ENCODE measurements at places on chromosomes 1 and 21.

DNA sequence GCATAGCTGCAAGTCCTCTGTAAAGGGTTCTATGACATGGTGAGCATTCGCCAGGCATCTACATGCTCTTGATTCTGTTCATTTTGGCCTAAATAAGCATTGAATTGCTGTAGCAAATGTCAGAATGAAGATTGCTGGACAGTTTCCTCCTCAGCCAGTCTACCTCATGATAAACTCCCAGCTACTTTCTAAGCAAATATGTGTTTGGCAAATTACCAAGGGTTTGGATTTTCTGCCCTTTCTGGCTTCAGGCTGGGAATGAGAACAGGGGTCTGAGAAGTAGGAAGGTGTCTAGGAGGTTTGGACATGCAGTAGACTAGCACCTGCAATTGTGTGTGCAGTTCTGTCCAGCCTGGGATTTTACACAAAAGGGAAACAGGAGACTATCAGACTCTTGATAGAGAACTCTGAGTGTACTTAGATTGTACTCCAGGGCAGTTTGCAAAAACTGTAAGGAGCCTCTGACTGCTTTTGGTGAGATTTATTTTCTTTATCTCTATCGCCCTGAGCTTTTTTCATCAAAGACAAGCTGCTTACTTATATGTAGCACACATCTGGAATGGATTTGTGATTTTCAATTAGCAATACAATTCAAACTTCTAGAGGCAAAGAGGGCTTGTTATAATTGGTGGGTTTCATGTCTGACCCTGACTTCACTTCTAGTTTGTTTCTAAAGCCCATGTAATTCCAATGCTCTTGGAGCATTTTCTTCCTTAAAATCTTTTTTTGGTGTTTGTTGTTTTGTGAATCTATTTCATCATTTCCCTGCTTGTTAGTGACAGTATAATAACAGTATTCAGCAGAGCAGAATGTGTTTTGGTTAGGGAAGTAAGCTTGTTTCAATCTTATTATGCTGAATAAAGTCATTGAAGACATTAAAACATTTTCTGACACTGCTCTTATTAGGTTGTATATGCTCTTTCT lies 150.8 kb downstream of the VPS13D start:
- DNase-seq = no peak

GRCh38 chr21:46126309-46127238 lies 28.7 kb downstream of the COL6A2 start:
- no peak for DNase-seq

- DNase-seq = no peak
These were observed 148.2 kb downstream of the PRDM16 start for GRCh38 chr1:3217181-3217641.

- no peak for DNase-seq
These were observed 141.5 kb downstream of the DNAH14 start for GRCh38 chr1:225070972-225071371.

GRCh38 chr1:53575141-53575954 lies 116.1 kb downstream of the DMRTB1 start:
- DNase-seq = no peak

DNA sequence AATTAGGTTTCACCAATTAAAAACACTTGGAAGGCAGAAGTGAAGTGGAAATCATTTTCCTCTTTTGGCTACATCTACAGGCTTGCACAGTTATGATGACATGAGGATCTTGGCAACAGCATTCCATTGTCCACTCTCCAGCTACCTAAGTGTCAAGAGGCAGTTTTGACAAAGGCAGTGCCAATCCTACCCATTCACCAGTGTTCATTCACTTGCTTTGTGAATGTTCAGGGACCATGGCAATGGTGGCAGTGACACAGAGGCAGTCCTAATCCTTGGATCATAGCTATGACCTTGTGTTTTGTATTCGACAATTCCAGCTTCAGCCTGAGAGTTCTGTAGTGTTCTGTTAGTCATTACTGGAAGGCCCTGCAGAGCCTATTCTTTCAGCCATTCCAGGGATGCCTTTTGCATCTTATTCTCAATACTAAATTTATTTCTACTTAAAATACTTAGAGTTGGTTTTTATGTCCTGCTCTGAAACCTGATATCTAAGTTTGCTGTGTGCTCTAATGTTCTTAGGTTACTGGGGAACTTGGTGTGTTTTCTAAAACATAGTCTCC lies 36.7 kb downstream of the CRB1 start:
- DNase-seq = no peak

- no peak for DNase-seq
These were observed 18.6 kb upstream of the TMPRSS2 start for GRCh38 chr21:41526478-41527087.

DNA sequence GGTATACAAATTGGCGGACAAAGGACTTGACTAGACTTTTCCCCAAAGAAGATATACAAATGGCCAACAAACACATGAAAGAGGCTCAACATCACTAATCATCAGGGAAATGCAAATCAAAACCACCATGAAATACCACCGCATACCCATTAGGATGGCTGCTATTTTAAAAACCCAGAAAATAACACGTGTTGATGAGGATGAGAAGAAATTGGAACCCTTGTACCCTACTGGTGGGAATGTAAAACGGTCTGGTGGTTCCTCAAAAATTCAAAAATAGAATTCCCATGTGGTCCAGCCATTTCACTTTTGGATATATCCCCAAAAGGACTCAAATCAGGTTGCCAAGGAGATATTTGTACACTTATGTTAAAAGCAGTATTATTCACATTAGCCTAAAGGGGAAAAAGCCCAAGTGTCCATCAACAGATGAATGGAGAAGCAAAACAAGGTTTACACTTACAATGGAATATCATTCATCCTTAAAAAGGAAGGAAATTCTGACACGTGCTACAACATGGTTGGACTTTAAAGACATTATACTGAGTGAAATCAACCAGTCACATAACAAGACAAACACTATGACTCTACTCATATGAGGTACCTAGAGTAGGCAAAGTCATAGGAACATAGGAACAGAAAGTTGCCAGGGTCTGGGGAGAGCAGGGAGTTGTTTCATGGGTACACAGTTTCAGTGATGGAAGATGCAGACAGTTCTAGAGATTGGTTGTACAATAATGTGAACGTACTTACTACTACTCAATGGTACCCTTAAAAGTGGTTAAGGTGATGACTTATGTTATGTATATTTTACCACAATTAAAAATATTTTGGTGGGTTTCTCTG lies 17.0 kb downstream of the CD34 start:
- DNase-seq = no peak

GRCh38 chr1:29202053-29202452 lies 20.4 kb upstream of the SRSF4 start:
- DNase-seq = no peak

- no peak for DNase-seq
These were observed 9.8 kb downstream of the BARHL2 start for GRCh38 chr1:90707363-90707710.

- DNase-seq = no peak
These were observed 28.3 kb upstream of the GORAB start for GRCh38 chr1:170503665-170504064.

DNA sequence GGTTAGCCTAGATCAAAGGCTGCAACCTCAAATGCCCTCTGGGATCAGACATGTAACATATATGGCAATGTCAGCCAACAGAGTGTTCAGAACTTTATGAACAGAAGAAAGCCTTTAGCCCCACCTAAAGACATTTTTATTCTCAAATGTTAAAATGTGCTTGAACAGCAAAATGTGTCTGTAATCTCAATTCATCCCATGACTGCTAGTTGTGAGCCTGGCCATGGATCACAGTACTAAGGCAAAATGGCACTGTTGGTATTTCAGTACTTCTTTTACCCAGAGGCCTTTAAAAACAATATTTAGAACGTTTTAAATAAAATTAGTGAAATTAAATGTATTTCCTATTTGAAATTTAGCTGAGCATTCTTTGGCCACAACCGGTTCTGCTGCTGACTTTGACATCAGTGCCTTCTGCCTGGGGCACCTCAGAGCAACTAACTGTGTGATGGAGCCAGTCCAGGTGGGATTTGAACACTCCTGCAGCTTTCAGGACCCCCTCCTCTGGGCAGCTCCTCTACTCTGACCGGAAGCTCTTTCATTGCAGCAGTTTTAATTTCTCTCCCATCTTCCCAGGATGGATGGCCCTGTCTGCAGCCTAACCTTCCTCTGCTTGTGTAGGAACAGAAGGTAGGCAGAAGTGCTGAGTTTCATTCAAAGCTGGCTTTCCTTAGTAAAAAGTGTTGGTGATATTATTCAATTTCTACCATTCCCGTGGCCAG lies 68.3 kb upstream of the NFIA start:
- DNase-seq = no peak

- DNase-seq = peak; percentile 40
These were observed 63.9 kb downstream of the CD247 start for GRCh38 chr1:167454304-167454893.

- no peak for DNase-seq
These were observed 45.6 kb upstream of the GADD45A start for GRCh38 chr1:67639361-67639760.

GRCh38 chr1:10200620-10201019 lies 9.8 kb upstream of the KIF1B start:
- no peak for DNase-seq

DNA sequence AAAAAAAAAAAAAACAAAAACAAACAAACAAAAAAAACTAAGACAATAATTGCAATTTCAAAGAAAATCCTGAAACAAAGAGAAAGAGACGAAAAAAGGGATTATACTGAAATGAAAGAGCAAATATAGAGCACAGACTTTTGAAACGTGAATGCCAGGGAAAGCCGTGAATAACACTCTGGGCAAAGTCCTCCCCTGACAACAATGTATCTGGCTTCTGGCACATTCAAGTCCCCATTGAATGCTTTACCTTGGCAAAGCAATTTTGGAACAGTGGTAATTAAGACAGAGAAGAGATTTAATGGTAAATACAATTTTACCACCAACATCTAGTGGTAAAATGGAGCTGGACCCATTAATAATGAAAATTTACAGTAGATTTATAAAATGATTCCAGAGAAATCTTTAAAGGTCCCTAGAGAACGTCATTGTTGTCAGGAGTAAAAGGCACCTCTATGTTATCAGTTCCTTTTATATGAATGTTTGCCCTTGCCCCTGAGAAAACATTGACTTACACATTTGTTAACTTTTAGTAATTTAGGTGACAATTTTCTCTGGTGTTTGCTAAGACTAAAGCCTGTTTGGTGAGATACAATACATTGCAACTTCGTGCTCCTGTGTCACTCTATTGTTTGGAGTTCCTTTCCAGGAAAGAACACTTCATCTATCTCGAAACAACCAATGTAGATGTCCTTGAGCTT lies 89.7 kb downstream of the GREM2 start:
- DNase-seq = no peak

- DNase-seq = no peak
These were observed 185.0 kb downstream of the CAMTA1 start for GRCh38 chr1:6970221-6970620.

GRCh38 chr1:206649261-206649921 lies 14.1 kb downstream of the DYRK3 start:
- no peak for DNase-seq

GRCh38 chr1:229170778-229171505 lies 100.0 kb upstream of the RAB4A start:
- DNase-seq = no peak

DNA sequence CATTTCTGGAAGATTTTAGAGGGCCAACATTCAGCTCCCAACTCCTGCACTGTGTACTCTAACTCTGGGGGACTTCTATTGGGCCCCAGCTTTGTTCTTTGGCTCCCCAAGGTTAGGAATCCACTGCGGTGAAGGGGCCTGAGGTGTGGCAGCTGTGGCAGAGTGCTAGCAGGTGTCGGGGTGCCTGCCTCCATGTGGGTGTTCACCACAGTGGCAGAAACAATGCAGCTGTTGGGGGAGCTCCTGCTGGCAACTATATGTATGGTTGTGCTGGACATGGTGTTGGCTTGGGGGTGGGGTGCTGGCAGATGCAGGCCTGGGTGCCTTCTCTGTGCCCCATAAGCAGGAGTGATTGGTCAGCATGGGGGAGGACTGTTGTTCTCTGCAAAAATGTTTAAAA lies 95.5 kb downstream of the ST6GALNAC3 start:
- DNase-seq = no peak

DNA sequence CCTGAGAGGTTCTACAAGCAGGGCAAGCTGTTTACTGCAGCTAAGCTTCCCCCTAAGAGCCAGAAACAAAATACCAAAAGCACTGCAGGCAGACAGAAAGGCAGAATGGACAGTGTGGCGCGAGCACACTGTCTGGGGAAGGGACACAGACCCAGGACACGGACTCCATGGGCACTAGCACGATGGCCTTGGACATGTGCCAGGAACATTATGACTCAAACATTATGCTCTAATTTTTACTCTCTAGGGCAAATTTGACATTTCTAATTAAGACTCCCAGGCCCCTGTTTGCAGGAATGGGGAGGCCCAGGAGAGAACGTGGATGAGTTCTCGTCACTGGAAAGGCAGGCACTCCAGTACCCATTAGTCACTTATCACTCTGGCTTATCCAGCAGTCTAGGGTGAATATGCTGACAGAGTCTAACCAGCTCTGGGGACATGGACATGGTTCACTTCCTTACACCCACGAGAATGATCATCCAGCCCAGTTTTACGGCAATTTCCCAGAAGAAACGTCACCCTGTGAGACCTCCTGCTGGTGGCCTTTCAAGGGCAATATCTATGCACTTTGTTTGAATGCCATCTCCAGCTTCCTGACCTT lies 45.1 kb downstream of the CAPN8 start:
- DNase-seq = no peak

DNA sequence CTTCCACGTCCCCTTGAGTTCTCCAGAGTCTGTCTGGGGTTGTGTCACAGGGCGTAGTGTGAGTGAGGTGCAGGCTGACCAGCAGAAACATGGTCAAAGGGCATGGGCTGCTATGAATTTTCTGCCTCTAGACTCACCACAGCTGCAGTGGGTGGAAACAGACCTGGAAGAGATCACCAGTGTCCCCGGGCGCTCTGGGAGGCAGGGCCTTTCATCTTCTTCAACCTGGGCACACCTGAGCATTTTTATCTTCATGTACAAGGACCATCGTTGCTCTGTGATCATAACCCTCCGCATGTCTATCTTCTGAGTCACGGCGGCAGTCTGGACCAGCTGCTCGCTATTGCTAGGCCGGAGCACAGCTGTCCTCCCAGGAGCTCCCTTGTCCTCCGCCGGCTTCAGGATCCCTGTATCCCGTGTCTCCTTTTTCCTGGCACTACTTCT lies 29.6 kb downstream of the DEGS1 start:
- no peak for DNase-seq

- no peak for DNase-seq
These were observed 655.4 kb upstream of the ZP4 start for GRCh38 chr1:238546118-238546517.

- no peak for DNase-seq
These were observed 18.9 kb downstream of the NECAP2 start for GRCh38 chr1:16459352-16459925.

- DNase-seq = no peak
These were observed 24.0 kb upstream of the LRRC3 start for GRCh38 chr21:44431300-44431699.
